T47D (cell line): ENCODE measurements at places on chromosomes 12 and 14.
A peak's percentile ranks its signal among the peaks of the same experiment; 100 is the strongest.

DNA sequence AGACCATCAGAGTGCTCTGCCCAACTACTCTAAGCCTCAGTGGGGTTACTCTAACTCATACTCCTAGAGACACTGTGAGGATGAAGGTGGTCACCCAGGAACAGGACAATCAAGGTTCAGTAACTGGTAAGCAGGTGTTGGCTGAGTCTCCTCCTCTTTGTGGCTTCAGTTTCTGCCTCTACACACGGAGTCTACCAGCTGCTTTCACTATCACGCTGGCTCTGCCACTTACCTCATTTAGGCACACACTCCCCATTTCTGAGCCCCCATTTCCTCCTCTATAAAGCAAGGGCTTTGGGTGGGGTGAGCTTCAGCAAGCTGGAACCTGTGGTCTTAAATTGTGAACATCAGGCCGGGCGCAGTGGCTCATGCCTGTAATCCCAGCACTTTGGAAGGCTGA is 7.3 kb upstream of the TCHP start:
- DNase-seq = no peak

DNA sequence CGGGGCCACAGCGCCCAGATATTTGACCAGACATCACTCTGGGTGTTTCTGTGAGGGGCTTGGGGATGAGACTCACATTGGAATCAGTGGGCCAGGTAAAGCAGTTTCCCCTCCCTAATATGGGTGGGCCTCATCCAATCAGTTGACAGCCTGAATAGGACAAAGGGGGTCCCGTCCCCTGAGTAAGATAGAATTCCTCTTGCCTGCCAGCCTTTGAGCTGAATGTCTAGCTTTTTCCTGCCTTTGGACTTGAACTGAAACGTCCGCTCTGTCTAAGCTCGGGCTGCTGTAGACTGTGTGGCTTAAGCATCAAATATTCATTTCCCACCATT is 88.8 kb upstream of the DIO3 start:
- no peak for DNase-seq

GRCh38 chr12:4874671-4875070 is 35.0 kb upstream of the KCNA1 start:
- DNase-seq = no peak

DNA sequence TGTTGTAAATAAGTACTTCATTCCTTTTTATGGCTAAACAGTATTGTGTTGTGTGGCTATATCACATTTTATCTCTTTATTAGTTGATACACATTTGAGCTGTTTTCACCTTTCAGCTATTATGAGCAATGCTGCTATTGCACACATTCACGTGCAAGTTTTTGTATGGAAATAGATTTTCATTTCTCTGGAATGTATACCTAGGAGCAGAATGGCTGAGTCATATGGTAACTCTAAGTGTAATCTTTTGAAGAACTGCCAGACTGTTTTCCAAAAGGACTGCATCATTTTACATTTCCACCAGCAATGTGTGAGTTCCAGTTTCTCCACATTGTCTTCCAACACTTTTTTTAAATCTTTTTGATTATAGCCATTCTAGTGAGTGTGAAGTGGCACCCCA is 134.0 kb downstream of the SRGAP1 start:
- peak; percentile 7 for DNase-seq

DNA sequence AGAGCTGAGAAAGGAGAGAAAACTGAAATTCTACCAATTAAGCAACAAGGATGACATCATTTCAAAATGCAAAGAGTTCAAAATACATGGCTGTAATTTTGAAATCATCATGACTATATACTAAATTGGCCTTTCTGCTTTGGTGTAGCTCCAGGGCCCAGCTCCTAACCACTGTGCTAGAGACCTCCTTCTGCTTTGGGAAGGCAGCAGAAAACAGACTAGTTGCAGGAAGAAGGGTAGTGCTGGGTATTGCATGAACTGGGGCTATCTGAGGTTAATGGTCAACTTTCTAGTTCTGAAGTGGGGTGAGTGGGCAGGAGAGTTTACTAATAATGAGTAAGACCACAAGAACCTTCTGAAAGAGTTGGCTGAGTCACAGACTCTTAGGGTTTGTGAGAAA is 66.2 kb downstream of the PTGER2 start:
- no peak for DNase-seq

DNA sequence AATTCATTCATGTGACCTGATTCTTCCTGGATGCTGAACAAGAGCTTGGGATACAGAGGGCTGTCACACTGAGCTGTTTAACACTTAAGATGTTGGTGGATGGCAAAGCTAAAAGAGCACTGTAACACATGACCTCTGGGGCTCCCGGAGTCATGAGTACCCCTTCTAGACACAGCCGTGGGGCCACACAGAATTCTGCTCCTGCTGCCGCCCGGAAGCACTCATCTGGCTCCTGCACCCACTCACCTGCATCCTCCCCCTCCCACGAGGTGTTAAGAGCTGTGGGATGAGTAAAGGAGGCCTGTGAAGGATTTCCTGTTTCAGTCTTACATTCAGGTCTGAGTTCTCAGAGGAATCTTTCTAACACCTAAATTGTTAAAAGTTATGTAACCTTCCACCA is 78.0 kb upstream of the SSTR1 start:
- DNase-seq = no peak

DNA sequence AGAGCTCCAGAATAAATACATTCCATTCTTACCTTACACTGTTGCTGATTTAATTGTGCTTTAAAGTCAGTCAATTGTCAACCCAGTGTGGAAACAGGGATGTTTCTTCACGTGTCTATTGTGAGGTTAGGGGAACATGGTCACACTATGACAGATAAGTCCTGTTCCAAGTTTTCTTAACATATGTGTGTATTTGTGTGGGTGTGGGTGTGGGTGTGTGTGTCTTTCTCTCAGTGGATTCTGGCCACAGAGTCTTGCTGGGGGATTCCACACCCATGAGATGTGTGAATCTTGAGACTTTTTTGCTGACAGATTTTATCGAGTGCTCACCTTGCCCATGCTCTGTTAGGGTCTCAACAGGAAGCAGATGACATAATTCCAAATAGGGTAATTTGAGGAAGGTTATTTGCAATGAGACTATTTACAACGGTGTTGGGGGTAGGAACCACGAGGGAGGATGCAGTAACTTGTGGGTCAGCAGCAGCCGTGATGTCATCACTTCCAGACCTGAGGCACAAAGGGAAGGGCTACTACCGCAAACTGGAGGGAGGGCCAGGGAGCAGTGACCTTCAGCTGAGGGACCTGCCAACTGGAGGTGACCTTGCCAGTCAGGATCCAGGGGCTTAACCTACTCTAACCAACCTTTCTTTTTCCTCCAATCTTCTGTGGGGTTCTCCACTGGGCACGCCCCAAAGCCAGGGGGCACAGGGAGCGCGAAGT is 1.9 kb upstream of the VRK1 start:
- DNase-seq = no peak

DNA sequence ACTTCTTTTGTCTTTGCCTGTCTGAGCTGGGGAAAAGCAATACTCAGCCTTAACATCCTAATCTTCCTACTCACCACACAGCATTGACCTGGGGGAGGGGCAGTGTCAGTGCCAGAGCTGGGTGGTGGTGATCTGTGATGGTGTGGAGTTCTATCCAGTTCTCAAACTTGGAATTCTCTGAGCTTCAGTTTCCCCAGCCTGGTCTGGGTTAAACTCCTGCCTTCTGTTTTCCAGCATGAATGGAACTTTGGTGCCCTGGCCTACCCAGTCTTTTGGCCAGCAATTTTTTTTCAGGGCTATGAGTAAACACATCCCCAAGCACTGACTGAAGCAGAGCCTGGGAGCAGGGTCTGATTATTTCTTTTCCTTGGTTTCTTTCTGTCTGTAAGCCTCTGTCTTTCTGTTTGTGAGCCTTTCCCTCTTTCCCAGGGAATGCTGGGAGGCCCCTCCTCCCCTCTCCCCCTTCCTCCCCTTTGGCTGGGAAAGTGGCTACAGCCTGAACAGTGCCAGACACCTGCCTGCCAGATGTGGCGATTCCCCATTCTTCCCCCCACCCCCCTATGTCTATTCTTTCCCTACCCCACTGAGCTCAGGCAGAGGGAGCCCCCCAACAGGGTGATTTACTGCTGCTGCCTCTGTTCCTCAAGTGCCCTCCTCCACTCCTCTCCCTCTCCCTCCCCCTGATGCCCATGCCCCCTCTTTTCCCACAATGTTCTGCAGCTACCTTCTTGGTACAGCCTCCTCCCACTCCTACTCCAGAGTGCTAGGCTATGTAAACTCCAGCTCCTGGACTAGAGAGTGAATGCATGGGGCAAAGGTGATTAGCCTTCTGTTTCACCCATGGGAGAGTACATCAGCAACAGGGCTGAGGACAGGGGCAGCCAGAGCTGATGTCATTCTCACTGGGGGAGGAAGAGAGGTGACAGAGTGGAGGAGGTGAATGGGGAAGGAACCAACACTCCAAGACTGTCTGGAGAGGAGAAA is 11.1 kb downstream of the GPR84 start:
- no peak for DNase-seq

DNA sequence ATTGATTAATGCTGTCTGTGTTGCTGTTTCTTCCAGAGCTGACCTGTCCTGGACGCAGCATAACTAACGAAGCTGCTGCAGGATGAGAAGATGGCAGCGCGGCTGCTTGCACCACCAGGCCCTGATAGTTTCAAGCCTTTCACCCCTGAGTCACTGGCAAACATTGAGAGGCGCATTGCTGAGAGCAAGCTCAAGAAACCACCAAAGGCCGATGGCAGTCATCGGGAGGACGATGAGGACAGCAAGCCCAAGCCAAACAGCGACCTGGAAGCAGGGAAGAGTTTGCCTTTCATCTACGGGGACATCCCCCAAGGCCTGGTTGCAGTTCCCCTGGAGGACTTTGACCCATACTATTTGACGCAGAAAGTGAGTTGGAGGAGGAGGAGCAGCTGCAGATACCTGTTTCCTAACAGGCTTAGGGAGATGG is 71.7 kb downstream of the SCN8A start:
- DNase-seq = no peak

- no peak for DNase-seq
Observed at GRCh38 chr12:122161682-122162081, 12.3 kb downstream of the IL31 start.

DNA sequence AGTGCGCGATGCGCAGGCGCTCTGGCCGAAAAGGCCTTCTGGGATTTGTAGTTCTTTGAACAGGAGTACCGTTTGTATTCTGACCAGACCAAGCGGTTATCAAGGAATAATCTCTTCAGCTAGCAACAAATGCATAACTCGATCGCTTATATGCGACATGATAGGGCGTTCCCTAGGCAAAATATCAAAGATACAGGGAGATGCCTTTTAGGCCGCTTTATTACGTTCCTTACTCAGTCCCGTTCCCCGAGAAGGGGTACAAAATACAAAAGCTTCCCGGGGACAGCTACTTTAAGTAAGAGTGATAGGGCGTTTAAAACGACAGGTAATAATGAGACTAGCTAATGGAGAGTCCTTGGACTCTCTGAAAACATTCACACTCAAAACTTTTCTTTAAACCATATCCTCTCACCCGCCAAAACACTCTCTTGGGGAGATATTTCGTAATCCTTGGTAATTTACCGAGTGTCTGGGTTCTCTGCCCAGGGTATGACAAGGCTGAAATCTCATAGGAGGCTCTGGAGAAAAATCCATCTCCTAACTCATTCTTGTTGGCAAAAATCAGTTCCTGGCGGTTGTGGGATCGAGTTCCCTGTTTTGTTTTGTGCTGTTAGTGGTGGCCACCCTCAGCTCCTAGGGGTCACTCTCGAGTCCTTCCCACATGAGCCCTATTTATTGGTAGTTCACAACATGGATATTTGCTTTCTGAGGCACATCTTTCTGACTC is 412 bp upstream of the SNW1 start:
- no peak for DNase-seq

DNA sequence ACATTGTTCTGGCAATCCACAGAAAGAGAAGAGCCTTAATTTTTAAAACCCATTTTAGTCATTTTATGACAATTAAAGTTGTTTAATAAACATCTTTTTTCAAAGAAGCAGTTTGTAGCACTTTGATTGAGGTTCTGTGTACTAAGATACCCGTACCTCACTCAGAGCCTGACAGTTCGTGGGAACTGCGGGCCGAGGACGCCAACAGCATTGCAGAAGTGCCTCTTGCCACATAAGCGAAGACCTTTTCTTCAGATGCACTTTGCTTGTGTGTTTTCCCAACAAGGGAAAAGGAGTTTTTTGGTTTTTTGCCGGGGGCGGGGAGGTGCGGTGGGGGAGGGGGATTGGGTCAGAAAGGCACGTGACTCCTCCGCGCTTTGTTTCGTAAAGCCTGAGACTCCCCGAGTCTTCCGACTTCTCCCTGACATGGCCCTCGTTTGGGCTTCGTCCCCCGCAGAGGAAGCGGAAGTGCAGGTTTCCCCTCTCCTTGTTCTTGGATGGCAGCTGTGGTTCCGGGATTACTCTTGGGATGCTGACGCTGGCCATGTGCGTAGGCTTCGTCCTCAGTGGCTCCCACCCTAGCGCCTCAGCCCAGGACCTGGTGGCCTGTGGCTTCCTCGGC is 70.8 kb downstream of the WDR20 start:
- no peak for DNase-seq

DNA sequence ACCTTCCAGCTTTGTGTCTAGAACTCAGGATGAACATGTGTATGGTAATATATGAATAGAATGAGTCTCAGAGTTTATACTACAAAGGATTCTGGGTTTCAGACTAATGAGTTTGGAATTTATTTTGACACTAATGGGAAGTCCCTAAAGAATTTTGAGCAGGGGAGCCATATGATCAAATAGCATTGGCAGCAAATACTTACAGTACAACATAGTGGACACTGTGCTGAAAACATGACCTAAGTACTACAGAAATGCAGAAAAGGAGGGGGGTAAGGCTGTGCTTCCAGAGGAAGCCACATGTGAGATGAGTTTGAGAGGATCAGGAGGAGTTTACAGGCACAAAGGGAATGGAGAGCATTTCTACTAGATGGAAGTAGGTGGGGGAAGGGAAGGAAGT is 225.8 kb downstream of the C12orf42 start:
- DNase-seq = no peak

- DNase-seq = no peak
Observed at GRCh38 chr14:80872645-80873044, 68.9 kb downstream of the CEP128 start.

GRCh38 chr12:54019091-54019811 is 9.0 kb upstream of the HOXC6 start:
- no peak for DNase-seq

DNA sequence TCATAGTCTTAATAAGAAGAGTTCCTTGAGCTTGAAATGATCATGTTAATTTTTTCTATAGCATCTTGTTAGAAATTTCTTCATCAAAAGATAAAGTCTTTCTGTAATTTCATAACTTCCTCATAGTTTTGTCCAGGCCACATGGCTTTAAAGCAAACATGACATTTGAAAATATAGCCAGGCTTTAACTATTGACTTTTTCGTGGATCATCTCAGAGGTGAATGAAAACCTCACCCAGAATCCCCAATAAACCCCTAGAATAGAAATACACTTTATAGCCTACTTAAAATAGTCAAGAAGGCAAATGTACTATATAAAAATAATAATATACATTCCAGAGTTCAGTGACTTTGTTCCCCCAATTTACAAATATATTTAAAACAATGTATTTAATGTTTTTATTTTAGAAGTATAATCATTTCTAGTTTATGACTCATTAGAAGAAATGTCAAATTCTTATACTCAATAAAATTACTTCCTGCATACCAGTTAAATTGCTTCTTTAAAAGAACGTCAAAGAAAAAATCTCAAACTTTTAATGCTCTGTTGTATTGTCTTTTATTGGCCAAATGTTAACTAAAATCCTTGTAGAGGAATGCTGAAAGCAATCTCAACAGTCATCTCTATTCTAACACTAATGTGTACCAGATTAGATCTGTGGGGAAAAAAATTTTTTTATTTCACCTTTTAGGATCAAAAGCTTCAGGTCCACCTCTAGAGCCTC is 21.6 kb downstream of the EXOC5 start:
- DNase-seq = no peak
